ENCODE measurements at places on chromosomes 16 and 17. TPM values are rescaled to one million over a fixed set of nuclear protein-coding genes. Genes with fewer than 3 reads are reported as not detected.

DNA sequence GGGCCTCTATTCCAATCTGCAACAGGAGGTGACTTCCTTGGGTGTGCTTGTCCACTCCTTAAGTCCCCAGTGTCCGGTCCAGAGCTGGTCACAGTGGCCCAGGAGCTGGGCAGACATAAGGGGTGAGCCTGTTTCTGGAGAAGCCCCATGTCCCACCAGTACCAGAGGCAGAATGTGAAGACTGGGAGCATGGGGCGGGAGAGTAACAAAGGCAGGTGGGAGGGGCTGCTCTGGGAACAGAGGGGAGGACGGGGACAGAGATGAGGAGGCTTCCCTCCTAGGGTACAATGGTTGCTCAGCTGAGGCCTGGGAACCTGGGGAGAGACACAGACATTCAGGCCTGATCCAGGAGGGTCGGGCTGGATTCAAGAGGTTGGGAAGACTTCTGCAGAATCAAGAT lies 323.3 kb upstream of the TNRC6C start:
- no peaks in the 10 kb centered on the region for H3K4me1 ChIP-seq
- no peak overlapping the region for H3K4me3 ChIP-seq
- no peaks in the 10 kb centered on the region for H3K36me3 ChIP-seq
- H3K27ac ChIP-seq = peak overlapping the region; percentile 54
- peaks cover 36% of the 10 kb centered on the region for H3K27me3 ChIP-seq

DNA sequence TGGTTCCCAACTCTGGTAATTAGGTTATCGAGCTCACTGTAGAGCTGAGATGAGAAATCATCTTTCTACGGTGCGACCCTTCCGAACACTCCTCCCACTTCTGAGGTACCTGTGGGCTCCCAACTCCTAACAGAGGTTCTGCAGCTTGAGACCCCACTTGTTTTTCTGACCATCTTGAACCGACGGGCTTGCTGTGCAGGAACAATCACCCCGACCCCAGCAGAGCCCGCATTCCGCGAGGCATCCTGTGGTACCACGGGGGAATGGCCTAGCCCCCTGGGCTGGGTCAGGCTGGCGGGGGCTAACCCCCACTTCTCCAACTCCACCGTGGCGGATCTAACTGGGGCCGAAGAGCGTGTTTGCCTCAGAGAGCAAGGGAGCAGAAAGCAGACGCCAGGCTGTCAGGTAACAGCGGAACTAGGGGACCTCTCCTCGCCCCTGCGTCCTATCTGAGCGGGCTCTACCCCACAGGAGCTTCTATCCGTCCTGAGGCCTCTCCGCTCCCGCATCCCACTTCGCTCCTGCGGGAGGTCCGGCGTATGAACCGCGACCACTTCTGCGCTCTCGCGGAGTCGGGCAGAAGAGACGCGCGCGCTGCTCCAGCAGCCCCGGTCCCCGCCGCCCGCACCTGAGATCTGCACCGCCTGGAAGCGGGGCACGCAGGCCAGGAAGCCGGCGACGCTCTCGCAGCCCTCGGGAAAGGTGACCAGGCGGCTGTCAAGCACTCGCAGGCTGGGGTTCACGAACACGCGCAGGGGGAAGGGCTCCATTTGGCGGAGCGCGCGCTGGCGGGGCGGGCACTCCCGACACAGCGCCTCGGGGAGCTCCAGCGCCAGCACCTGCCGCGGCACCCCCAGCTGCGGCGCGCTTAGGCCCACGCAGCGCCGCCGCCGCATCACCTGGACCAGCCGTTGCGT lies 761 bp downstream of the PDF start:
- H3K27me3 ChIP-seq = no peaks in the 10 kb centered on the region
- peaks cover 19% of the 10 kb centered on the region for H3K36me3 ChIP-seq
- H3K27ac ChIP-seq = peak overlapping the region; percentile 81

GRCh38 chr17:75642182-75642783 lies 9.0 kb downstream of the SMIM5 start:
- H3K27ac ChIP-seq = no peak overlapping the region
- H3K27me3 ChIP-seq = no peaks in the 10 kb centered on the region
- H3K4me3 ChIP-seq = no peak overlapping the region
- peaks cover 27% of the 10 kb centered on the region for H3K4me1 ChIP-seq

GRCh38 chr17:61221181-61221580 lies 178.5 kb upstream of the TBX2 start:
- no peak for DNase-seq
- peaks cover 1% of the 10 kb centered on the region for H3K36me3 ChIP-seq
- H3K27me3 ChIP-seq = peaks cover 20% of the 10 kb centered on the region

GRCh38 chr16:24771132-24771778 lies 41.8 kb downstream of the TNRC6A start:
- no peaks in the 10 kb centered on the region for H3K27me3 ChIP-seq
- no peaks in the 10 kb centered on the region for H3K4me1 ChIP-seq
- no peak for DNase-seq

DNA sequence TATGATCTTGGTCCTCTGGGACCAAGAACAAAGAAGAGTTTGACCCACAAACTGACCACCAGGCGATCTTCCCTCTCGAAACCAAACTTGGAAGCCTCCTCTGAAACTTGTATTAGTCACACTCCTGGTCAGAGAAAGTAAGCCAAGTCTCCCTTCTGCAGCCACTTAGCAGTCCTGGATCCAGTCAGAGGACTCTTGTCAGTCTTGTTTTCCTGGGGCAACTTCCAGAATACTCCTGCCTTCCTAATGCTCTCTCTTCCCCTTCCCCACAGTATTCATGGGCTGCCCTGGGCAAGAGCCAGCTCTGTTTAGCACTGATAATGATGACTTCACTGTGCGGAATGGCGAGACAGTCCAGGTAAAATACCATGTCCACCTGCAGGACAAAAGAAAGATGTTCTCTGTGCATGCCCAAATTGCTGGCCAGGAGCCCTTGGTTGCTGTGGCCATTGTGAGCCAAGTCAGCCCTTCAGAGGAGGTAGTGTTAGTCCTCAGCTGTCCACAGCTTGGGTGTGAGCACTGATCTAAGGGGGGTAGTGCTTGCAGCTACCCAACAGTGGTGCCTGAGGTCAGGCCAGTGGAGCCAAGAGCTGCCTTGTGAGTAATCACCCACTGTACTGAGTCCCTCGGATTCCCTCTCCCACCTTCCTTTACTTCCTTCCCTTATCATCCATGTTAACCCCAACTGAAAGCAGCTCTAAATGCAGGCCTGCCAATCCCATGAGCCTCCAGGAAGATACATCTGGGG lies 31.2 kb downstream of the CDH3 start:
- H3K27ac ChIP-seq = no peak overlapping the region
- no peaks in the 10 kb centered on the region for H3K4me1 ChIP-seq
- H3K36me3 ChIP-seq = peaks cover 25% of the 10 kb centered on the region
- H3K4me3 ChIP-seq = no peak overlapping the region
- H3K27me3 ChIP-seq = no peaks in the 10 kb centered on the region
- no peak for DNase-seq

DNA sequence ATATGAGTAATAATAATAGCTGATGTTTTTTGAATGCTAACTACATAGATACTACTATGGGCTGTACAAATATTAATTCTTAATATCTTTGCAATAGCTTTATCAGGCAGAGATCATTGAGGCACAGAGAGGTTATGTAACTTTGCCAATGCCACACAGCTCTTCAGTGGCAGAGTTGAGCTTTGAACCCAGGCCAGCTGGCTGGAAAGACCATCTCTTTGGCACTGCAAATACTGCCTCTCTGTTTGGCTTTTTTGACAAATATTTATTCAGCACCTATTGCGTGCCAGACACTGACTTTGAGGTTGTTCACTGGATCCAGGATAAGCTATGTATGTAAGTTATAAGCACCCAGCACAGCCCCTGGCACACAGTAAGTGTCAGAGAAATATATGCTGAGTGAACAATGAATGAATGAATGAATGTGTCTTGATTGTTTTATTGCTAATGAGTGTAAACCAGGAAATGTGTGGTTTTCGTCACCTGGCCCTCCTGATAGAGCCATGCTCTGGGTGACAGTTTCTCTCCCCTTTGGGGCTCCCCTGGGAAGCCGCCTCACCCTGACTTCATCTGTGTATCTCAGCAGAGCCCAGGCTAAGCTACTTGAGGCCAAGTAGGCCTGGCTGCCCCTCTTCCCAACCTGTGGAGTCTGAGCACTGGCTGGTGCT lies 2.5 kb downstream of the AQP8 start:
- H3K36me3 ChIP-seq = no peaks in the 10 kb centered on the region
- H3K4me1 ChIP-seq = peaks cover 3% of the 10 kb centered on the region
- H3K4me3 ChIP-seq = no peak overlapping the region
- peaks cover 8% of the 10 kb centered on the region for H3K27me3 ChIP-seq
- DNase-seq = no peak

GRCh38 chr16:86245895-86246294 lies 264.4 kb upstream of the FOXF1 start:
- no peak overlapping the region for H3K27ac ChIP-seq
- no peak for DNase-seq
- H3K36me3 ChIP-seq = no peaks in the 10 kb centered on the region
- H3K4me3 ChIP-seq = no peak overlapping the region

DNA sequence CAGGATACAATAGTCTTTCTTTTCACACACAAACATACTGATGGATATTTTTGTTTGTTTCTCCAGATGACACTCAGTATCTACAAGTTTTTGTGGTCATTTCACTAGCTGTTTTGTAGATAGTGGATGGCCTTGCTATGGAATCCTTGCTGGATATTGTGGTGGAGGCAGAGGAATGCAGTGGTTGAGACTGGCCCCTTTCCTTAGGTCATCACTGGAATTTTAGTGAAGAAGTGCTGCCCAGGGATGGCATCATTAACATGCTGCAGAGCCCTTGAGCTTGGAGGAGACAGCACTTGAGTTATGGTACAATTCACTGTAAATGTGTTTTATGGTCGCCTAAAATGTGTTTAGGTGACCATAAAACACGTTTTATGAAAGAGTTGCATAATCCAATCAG lies 455.9 kb upstream of the HSBP1 start:
- no peak overlapping the region for H3K4me3 ChIP-seq
- H3K27ac ChIP-seq = no peak overlapping the region
- no peaks in the 10 kb centered on the region for H3K36me3 ChIP-seq
- no peaks in the 10 kb centered on the region for H3K27me3 ChIP-seq
- H3K4me1 ChIP-seq = no peaks in the 10 kb centered on the region

DNA sequence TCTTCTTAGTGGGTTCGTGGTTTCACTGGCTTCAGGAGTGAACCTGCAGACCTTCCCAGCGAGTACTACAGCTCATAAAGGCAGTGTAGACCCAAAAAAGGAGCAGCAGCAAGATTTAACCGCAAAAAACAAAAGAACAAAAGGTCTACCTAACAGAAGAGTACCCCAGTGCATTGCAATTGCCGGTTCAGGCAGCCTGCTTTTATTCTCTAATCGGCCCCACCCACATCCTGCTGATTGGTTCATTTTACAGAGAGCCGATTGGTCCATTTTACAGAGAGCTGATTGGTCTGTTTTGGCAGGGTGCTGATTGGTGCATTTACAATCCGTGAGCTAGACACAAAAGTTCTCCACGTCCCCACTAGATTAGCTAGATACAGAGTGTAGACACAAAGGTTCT lies 2.0 kb upstream of the ARRB2 start:
- H3K36me3 ChIP-seq = no peaks in the 10 kb centered on the region
- no peak overlapping the region for H3K4me3 ChIP-seq
- peaks cover 8% of the 10 kb centered on the region for H3K4me1 ChIP-seq
- no peak for DNase-seq
- no peaks in the 10 kb centered on the region for H3K27me3 ChIP-seq

GRCh38 chr16:49014277-49015224 lies 267.1 kb downstream of the CBLN1 start:
- H3K4me3 ChIP-seq = no peak overlapping the region
- H3K27ac ChIP-seq = no peak overlapping the region
- peaks cover 10% of the 10 kb centered on the region for H3K4me1 ChIP-seq
- no peaks in the 10 kb centered on the region for H3K36me3 ChIP-seq

DNA sequence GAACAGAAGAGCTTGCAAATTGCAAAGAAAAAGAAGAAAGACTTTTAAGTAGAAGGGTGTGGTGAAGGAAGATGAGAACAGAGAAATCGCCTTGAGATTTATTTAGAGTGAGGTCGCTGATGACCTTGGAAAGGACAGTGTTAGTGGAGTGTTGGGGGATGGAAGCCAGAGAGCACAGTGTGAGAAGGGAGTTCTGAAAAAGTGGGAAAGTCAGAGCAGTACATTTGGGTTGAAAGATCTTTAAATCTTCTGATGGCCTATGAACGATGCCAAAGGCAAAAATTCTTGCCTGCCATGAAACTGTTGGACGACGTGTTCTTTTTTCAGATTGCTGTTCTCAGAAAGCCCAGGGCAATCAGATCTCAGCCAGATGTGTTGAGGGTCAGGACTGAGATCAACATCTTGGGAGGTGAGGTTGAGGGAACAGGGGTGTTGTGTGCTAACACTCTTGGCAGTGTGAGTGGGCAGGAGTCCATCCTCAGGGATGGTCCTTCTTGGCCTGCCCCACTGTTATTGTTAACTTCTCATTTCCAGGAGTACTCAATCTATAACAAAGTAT lies 330.1 kb downstream of the MAP2K6 start:
- H3K36me3 ChIP-seq = no peaks in the 10 kb centered on the region
- no peaks in the 10 kb centered on the region for H3K4me1 ChIP-seq
- H3K4me3 ChIP-seq = no peak overlapping the region
- no peaks in the 10 kb centered on the region for H3K27me3 ChIP-seq

Gene SECTM1
- total RNA-seq = not detected

Gene CMTM1
- total RNA-seq = 9.0 TPM

Gene HOXB13
- not detected for total RNA-seq

Gene CNTNAP1
- total RNA-seq = 2.3 TPM

Gene CASKIN1
- 12.7 TPM for total RNA-seq

Gene CX3CL1
- 0.74 TPM for total RNA-seq

Gene KCNJ2
- total RNA-seq = 2.6 TPM

Gene SLC12A3
- not detected for total RNA-seq

Data from progenitor cell of endocrine pancreas (in vitro differentiated cells).